Activated CD4-positive, alpha-beta T cell treated with anti-CD3 and anti-CD28 coated beads for 24 hours (primary cell): ENCODE measurements at places on chromosomes 1 and 21.
A peak's percentile ranks its signal among the peaks of the same experiment; 100 is the strongest.

GRCh38 chr1:221868593-221869303 lies 126.9 kb upstream of the DUSP10 start:
- no peak for DNase-seq

GRCh38 chr21:44299458-44300261 lies at the start of gene PFKL:
PFKL (plus strand) TSS chr21:44300053; CDS start chr21:44300106, 53 bp downstream.
- DNase-seq = peak; percentile 45

- DNase-seq = no peak
Observed at GRCh38 chr1:239263801-239264200, 122.6 kb upstream of the CHRM3 start.

- DNase-seq = no peak
Observed at GRCh38 chr1:218346391-218347204, 1.5 kb downstream of the TGFB2 start.

GRCh38 chr1:178689769-178690168 lies 35.3 kb upstream of the RALGPS2 start:
- DNase-seq = no peak

DNA sequence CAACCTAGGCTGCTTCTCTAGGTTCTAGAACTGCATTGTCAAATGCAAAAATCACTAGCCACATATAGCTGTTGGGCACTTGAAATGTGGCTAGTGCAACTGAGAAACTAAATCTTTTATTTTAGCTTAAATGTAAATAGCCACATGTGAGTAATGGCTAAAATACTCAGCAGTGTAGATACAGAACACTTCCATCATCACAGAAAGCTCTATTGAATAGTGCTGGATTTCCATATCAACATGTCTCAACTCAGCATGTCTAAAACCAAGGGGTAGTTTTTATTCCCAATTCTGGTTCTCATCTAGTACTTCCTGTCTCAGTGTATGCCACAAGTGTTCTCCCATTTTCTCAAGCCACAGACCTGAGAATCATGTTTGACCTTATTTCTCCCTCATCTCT lies 7.5 kb upstream of the TP53BP2 start:
- no peak for DNase-seq

DNA sequence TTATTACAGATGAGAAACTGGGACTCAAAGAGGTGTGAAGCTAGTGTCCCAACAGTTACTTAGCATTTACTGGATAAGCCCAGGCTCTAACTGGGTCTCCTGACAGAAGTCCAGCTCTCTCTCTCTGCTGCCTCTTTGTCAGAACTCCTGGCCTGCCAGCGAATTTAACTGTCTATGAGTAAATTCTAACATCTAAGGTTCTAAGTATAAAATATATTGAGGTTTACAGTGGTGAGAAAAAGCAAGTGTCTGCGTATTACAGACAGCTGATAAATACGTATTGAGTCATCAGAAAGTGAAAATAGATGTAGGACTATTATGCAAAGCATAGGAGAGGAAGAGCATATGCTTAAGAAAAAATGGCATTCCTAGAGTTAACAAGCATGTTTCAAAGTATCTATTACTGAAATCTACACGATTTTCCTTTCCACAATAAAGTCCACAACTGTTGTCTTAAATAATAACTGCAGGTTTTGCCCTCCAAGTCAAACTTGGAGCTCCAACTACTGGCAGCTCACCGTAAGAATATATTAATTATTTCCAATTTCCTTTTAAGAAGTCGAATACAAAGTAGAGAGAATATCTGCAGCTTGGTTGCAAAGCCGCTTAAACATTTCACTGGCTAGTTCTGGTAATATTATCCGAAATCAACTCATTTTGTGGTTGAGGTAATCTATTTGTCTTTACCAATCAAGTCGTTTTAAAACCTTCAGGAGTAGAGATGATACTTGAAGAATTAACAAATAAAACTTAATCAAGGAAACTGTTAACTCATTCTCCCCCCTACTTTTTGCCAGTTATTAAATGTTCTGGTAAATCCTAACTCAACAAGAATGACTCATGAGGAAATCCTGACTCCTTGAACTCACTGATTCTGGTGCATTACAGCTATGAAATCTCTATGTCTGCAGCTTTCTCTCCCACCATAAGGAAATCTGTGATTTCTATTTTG lies 1.4 kb upstream of the RGS2 start:
- DNase-seq = no peak

- DNase-seq = no peak
Observed at GRCh38 chr1:247077876-247078257, 744 bp downstream of the ZNF670 start.

DNA sequence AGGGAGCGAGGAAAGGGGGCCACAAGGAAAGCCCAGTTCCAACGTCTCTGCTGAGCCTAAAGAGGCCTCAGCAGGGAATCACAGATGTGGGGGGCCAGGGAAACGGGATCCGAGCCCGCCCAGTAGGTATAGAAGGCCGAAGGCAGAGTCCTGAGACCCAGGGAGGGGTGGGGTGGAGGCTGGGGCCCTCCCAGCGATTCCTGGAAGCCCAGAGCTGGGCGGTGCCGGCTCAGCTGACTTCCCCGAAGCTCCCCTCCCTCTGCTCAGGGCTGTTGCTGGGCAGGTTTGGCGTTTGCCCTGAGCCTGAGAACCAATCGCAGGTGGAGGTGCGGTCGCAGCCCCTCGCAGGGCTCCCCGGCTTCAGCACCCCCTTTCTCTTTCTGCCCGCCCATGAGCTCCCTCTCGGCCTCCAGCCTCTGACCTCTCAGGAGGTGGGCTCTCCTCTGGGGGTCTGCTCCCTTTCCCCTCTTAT lies 12.8 kb downstream of the ADAMTSL4 start:
- peak; percentile 84 for DNase-seq

- DNase-seq = no peak
Observed at GRCh38 chr1:232673256-232673655, 43.3 kb upstream of the SIPA1L2 start.

- DNase-seq = no peak
Observed at GRCh38 chr21:31733551-31734149, 1.7 kb upstream of the SCAF4 start.

DNA sequence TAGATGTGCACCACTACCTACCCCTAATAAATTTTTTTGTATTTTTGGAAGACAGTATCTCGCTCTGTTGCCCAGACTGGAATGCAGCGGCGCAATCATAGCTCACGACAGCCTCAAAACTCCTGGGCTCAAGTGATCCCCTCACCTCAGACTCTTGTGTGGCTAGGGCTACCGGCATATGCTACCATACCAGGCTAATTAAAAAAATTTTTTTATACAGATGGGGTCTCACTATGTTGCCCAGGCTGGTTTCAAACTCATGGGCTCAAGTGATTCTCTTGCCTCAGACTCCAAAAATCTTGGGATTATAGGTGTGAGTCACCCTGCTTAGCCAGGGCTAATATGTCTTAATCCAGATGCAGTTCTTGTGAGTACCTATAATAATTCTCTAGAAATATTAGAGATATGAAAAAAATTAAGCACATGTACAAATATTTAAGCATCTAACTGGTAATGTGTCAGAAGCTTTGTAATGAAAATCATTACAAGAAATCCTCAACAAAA lies 9.5 kb downstream of the SORT1 start:
- DNase-seq = no peak

DNA sequence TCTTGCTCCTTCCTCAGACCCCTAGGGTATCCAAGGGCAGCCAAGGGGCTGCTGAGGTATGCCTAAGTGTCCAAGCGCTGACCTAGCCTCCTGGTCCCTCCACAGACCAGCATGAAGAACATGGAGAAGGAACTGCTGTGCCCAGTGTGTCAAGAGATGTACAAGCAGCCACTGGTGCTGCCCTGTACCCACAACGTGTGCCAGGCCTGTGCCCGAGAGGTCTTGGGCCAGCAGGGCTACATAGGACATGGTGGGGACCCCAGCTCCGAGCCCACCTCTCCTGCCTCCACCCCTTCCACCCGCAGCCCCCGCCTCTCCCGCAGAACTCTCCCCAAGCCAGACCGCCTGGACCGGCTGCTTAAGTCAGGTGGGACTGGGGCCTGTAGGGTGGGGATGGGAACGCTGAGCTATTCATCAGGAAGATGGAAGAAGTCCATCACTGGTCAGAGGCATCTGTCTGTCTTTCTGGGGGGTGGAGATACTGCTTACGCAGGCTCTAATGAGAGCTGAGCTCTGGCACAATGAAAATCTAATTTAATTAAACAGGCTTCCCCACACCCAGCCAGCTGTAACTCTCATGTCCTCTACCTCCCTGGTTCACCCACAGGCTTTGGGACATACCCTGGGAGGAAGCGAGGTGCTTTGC lies 1.8 kb downstream of the TRIM46 start:
- no peak for DNase-seq

GRCh38 chr1:157849229-157849875 lies 7.7 kb upstream of the CD5L start:
- no peak for DNase-seq

DNA sequence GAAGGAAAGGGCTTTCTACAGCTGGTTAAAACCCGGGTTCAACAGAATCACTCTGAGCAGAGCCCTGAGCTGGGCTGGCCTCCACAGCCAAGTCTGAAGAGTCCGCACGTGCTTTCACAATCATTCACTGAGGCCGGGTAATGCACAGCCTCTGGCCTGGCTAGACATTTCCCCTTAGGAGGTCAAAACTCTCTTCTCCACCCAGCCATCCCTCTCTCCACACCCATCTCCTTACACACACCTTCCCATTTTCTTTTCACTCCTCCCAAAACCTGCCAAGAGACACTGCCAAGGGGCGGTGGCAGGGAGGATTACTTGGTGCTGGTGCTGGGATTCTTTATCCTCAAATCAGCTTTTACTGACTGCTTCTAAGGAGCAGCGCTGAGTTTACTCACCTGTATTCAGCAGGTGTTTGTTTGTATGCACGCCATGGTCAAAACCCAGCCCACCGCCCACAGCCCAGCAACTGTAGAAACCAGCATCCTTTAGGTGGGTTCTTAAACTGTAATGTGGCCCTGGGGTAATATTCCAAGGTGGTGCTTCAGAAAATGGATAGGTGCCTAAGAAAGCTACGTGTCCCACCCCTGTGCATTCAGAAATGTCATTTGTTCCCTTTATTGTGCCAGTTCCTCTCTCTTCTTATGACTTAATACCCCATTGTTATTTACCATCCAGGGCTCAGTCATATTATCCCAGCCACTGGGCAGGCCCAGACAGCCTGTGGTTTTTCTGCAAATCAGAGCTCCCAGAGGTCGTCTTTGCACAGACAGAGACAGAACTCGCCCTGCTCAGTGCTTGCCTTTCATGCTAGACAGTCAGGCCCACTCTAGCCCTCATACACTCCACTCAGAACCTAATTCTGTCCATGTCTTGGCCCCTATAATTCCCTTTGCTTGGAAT lies 80.2 kb downstream of the ADSS2 start:
- no peak for DNase-seq

GRCh38 chr1:153507926-153508583 lies 27.7 kb downstream of the S100A6 start:
- DNase-seq = no peak

- DNase-seq = no peak
Observed at GRCh38 chr1:14111121-14111520, 411.1 kb downstream of the PRDM2 start.

GRCh38 chr1:14791654-14792053 lies 193.2 kb downstream of the KAZN start:
- DNase-seq = no peak

- no peak for DNase-seq
Observed at GRCh38 chr1:53592985-53593757, 134.0 kb downstream of the DMRTB1 start.

- DNase-seq = no peak
Observed at GRCh38 chr21:30194701-30195299, 21.1 kb downstream of the CLDN8 start.

GRCh38 chr1:239123260-239123659 lies 263.1 kb upstream of the CHRM3 start:
- no peak for DNase-seq
